OCI-LY7 (cell line): ENCODE measurements at places on chromosomes 13 and 19. TPM values are rescaled to one million over a fixed set of nuclear protein-coding genes. Genes with fewer than 3 reads are reported as not detected.

B3GNT3 gene
- total RNA-seq: not detected in 2 replicates

DNA sequence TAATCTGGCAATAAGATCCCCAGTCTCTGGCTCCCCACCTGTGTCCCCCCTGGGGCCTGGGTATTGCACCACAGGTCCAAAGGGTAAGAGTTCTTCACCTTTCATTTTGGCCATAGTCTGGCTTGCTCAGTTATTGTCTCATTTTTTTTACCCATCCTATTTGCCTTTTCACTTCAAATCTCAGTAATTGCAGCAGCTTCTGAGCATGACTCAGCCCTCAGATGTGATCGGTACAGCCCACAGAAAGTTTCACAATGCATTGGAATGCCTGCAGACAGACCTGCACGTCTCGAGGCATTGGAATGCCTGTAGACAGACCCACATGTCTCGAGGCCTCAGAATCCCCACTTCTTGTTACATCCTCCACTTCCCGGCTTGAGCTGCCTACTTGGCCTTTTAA is 173.6 kb downstream of the NUFIP1 start:
- no peak for DNase-seq

- DNase-seq: no peak
Observed at GRCh38 chr19:13899912-13900584, 5.9 kb downstream of the BRME1 start.

DNA sequence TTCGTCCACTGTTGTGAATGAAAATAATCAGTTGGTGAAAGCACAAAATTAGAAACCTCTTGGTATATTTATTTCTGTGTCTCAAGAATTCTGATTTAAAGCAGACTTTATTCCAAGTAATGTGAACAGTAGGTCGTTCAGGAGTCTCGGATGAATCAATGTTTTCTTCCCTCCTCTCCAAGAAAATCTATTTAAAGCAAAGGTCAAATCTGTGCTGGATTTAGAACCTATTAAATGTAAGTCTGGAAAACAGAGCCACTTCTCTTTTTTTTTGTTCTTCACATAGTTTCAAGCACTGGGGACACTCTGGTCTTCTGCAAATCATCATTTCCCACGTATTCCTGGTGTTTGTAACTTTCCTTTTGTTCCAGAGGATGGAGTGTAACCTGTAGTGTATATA is 312.7 kb downstream of the ATP8A2 start:
- DNase-seq: no peak

- DNase-seq: no peak
Observed at GRCh38 chr19:55189403-55189835, 9.3 kb upstream of the SYT5 start.

DNA sequence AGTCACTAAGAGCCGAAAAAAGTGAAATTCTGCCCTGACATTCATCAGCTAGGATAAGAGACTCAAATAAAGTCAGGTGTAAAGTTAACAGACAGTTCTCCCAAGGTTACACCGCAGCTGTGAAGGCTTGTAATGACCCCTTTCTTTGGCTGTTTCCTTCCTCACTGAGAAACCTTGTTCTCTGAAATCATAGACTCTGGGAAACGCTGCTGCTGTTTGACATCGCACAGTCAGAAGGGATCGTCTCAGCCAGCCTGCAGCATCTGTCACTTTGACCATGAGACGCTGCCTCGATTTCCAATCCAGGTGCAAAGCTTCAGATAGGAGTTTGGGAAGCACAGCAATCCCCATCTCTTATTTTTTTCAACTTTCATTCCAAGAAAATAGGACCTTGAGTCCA is 678 bp downstream of the BCAT2 start:
- peak; percentile 52 for DNase-seq

DNA sequence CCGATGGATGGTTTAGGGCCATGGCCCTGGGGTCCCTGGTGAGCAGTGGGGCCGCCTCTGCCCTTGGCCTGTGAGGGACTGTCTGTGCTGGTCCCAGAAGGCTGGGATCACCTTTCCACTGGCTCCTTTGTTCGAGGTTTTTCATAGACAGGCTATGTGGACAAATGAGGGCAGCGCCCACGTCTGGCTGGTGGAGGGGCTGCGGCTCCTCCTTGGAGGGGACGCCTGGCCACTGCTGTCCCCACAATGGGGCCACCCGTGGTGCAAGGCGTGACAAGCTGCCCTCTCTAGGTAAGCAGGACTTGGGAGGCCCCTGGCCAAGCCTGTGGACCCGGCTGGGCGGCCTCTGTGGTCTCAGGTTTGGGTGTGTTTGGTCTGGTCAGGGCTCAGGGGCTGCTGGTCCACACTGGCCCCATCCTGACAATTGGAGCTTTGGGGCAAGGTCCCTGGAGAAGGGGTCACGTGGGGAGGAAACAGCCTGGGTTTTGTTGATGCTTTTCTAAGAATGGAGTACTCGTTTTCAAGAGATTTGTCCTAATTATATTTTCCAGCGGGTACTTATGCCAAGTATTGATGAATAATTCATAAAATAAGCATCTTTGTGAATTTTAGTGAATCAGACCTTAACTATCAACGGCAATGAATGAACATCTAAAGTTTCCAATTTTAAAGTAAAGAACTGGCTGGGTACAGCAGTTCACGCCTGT is 33.3 kb downstream of the MCF2L start:
- no peak for DNase-seq

DNA sequence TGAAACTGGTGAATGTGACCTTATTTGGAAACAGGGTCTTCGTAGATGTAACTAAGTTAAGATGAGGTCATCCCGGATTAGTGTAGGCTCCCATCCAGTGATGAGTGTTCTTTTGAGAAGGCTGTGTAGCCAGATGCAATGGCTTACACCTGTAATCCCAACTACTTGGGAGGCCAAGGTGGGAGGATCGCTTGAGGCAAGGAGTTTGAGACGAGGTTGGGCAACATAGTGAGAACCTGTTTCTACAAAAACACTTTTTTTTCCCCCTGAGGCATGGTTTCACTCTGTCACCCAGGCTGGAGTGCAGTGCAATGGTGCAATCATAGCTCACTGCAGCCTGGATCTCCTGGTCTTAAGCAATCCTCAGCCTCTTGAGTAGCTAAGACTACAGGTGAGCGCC is 36.4 kb downstream of the FBN3 start:
- no peak for DNase-seq
